ENCODE measurements at places on chromosomes 2 and 18.

- DNase-seq = no peak
Measured at GRCh38 chr2:112582314-112582746, 2.1 kb upstream of the CHCHD5 start.

GRCh38 chr2:62527478-62528210, 21.6 kb upstream of the TMEM17 start:
- DNase-seq = no peak

- DNase-seq = peak; percentile 28
Measured at GRCh38 chr2:11876436-11876835, 130.0 kb downstream of the LPIN1 start.

DNA sequence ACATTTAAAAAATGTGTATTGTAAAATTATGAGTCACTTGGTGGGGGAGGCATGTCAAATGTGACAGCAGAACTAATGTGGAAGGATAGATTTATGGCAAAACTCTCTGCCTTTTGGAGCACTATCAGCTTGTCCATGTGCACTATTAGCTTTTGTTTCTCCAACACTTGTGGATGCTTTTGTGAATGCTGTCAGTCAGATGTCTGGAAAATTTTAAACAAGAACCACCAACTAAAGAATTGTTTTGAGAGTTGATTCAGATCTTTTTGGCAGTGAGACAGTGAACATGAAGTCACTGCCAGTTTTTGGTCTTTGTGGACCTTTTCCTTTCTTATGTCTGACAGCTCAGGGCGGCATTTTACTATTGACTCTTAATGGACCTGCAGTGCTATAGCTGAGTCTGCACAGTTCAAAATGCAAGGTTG, 72.4 kb downstream of the KIAA1328 start:
- no peak for DNase-seq

- no peak for DNase-seq
Measured at GRCh38 chr18:3305354-3305762, 43.4 kb downstream of the MYL12B start.

DNA sequence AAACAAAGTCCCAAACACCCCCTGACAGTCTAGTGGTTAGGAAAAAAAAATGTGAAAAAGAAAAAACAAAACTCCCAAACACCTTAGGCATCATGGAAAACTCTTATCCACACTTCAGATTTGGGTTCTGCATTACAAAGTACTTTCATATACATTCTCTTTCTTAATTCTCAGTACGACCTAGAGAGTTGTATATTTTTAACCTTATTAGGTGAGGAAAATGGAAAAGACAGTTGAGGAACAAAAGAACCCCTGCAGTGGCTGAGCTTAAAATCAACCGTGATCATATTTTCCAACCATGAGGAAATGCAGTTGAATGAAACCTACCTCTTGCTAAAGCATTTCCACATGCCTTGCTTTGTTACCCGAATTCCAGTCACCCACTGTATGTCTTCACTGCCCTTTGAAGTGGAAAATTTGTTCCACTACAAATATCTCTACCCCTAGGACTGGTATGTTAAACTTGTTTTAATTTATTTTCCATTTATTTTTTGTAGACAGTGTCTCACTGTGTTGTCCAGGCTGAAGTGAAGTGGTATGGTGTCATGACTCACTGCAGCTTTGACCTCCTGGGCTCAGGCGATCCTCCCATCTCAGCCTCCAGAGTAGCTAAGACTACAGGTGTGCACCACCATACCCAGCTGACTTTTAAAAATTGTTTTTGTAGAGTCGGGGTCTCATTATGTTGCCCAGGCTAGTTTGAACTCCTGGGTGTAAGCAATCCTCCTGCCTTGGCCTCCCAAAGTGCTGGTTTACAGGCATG, 56.9 kb upstream of the LPIN2 start:
- DNase-seq = no peak

DNA sequence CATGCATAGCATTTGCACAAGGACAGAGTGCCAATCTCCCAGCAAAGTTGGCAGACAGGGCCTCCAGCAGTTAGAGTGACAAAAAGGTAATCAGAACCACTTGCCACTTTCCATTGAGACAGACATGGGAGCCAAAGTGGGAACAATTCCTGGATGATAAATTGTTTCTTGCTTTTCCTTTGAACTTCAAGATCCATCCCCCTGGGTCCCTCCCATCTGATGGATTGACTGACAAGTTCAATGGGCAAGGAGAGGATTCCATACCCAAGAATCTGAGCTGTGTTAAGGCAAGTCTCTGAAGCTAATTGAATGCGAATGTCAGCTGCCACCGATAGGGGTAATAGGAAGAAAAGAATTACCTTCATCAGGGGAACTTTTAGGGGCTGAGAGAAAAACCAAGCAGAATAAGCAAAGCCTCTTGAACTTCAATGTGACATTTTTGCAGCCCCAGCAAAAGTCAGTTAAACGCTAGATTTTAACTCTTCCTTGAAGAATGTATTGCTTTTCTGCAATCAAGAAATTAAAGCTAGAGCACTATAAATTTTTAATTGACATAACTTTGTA, 96.5 kb downstream of the LYPD1 start:
- no peak for DNase-seq

- no peak for DNase-seq
Measured at GRCh38 chr2:62410015-62410453, 96.0 kb downstream of the TMEM17 start.

DNA sequence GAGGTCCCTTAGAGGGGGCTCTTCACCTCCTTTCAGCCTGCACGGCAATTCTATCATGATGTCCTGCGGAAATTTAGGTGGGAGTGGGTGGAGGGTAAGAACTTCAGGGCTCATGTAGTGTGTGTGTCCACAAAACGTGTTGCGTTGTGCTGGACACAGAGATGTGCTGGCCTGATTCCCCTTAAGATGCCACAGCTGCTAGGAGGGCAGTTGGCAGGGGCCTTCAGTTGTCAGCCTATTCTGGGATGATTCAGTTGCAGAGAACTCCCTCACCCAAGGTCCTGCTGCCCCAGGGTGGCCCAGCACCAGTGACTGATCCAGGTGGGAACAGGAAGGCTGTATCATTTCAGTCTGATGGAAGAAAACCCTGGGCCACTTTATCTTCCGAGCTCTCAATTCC, 1.0 kb upstream of the HJURP start:
- DNase-seq = no peak

GRCh38 chr2:202726070-202726469, 91.3 kb downstream of the FAM117B start:
- DNase-seq = no peak

DNA sequence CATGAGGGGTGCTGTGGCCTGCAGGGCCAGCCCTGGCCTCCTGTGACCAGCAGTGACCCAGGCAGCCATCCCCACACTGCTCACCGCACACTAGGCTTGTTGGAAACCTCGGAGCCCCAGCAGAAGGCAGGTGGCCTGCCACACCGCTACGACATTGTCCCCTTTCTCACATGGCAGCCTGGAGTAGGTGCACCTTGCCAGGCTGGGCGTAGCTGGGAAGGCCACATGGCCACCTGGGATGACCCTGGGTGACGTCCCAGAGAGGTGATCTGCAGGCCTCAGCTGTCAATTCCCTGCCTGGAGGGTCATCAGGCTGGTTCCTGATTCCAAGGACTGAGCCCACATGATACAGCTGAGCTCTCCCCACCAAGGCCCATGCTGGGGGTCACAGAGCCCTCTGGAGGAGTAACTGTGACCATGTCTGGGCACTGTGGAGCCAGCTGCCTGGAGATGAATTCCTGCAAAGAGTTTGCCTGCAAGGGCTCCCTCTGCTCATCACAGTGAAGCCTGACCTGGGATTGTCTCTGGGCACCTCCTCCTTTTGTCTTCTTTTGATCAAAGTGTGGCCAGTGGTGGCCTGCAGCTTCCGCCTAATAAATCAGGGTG, 119.6 kb upstream of the OTOS start:
- DNase-seq = peak; percentile 58

DNA sequence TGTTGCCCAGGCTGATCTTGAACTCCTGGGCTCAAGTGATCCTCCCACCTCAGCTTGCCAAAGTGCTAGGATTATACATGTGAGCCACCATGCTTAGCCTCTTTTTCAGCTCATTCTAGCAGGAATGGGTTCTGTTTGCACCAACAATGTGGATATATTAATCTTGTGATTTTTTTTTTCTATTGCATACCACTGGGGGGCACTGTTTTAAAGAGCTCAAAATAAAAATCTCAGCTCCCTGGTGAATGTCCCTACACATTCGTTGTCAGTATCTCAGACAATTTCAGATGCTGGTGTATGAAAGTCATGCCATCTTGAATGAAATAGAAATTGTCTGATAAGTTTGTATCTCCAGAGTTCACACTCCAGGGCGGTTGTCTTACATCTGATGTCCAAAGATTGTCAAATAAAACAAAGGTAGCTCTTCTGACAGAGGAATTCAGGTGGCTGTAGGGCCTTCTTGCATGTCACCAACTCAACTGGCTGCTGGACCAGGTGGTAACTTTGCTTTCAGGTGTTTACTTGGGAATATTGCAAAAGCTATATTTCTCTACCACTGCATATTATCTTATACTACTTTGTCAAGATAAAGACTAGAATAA, 3.1 kb upstream of the MATN3 start:
- no peak for DNase-seq

GRCh38 chr18:79210002-79210910, 141.1 kb downstream of the ATP9B start:
- DNase-seq = no peak

DNA sequence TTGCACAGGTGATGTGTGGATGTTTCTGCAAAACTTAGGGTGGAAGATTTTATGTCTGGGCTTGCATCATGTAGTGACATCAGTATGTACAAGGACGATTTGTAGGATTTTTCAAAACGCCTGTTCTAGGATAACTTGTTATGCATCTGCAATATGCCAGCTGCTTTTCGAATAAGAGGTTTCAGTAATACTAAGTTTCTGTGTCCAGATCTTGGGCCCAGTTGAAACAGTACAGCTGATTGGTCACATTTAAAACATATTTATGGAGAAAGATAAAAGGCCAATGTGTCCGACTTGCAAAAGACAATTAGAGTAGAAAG, 1.2 kb downstream of the PTPN4 start:
- no peak for DNase-seq

GRCh38 chr2:7377916-7378569, 460.8 kb downstream of the RNF144A start:
- DNase-seq = no peak

DNA sequence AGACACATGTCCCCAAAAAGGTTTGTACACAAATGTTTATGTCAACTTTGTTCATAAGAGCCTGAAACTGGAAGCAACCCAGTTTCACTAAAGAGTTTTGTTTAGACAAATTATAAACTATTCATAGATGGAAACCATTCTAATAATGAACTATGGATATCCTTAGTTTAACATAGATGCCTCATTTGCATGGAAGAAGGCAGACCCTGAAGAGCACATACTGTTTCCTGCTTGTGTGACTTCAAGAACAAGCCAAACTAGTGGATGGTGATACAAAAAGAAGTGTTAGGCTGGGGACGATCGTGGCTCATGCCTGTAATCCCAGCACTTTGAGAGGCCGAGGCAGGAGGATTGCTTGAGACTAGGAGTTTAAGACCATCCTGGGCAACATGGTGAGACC, 48.1 kb downstream of the ACOXL start:
- no peak for DNase-seq

DNA sequence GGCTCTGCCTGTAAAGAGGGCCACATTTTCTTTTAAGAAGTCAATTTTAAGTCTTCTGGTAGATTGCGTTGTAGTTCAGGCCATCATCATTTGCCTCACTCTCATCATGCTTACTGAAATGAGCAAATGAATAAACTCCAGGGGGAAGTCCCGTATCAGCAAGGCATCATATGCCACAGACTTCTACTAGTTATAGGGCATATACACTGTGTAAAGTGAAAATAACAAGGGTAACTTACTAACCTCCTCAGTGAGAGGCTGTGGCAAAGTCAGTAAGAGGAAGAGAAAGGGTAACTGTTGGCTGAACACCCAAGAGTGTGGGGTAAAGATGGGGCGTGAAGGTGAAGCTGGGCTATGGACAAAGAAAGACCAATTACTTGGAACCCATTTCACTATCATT, 456.2 kb downstream of the SPAG16 start:
- no peak for DNase-seq

DNA sequence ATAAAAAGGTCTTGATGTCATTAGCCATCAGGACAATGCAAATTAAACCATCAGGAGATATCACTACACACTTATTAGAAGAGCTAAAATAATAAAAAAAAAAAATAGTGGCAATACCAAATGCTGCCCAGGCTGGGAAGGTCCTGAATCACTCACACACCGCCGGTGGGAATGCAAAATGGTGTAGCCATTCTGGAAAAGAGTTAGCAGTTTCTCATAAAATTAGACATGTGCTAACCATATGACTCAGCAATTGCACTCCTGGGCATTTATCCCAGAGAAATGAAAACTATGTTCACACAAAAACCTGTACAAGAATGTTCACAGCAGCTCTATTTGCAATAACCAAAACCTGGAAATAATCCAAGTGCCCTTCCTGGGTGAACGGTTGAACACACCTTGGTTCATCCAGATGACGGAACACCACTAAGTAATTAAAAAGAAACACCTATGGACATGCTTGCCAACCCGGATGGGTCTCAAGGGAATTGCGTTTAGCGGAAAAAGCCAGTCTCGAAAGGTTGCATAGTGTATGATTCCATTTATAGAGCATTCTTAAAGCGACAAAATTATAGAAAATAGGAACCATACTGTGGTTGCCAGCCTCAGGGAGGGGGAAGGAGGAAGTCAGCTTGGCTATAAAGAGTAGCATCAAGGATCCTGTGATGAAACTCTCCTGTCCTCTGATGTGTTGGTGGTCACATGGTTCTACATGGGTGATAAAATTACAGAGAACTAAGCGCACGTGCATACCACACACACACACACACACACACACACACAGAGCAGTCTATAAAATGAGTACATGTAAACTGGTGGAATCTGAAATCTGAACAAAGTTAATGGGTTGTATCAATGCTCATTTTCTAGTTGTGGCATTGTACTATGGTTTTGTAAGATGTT, 4.6 kb downstream of the MBP start:
- DNase-seq = no peak

GRCh38 chr18:3411327-3411726, 38.6 kb upstream of the TGIF1 start:
- no peak for DNase-seq

GRCh38 chr2:47636176-47636575, 146.8 kb upstream of the MSH6 start:
- DNase-seq = no peak

DNA sequence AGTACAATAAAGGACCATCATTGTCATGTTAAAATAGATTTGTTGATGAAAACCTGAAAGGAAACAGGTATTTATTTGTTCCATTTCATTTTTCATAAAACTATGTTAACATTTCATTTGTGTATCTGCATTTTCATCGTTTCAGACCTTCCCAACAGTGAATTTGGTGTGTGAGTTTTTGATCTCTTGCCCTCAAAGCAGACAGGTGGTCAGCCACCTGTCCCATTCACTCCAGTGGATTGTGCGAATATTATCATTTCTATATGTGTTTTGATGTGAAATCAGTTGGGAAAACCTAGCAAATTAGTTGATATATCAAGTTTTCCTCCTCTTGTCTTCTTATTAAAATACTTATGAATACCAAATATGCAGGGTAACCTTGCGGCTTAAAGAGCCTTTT, 25.4 kb upstream of the ATP5MC3 start:
- no peak for DNase-seq

- DNase-seq = no peak
Measured at GRCh38 chr18:32328379-32328778, 138.5 kb downstream of the MEP1B start.
